ENCODE measurements at places on chromosomes 7 and 10.

DNA sequence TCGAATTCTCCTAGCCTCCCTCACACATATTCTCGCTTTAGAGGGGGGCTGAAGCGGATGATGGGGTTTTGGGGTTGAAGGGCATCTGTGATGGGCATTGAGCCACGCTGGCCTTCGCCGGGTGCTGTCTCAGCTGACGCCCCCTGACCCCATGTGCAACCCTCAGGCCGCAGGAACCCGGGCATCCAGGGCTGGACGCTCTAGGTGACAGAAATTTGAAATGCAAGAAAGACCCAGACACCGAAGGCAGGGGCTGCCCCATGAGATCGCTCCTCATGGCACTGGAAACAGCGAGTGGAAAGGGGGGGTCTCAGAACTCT, 664 bp upstream of the C10orf88 start:
- H3K4me3 ChIP-seq: peak overlapping the region; percentile 87
- H3K4me1 ChIP-seq: peaks cover 2% of the 10 kb centered on the region
- H3K36me3 ChIP-seq: no peaks in the 10 kb centered on the region
- H3K27me3 ChIP-seq: no peaks in the 10 kb centered on the region

DNA sequence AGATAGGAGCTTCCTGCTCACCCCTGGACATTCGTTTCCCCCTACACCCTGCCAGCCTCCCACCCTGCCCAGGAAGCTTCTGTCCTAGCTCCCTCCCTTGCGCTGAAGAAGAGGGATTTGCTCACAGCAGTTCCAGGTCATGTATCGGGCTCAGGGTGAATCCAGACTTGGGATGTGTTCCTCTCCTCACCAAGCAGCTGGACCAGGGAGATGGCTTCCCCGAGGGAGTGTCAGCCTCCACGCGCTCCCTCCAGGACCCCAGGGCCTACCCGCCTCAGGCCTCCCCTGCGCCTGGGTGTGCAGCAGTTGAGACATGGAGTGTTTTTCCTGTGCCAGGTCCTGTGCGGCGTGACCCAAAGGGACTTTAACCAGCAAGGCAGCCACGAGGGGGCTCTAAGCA, 435.6 kb upstream of the FOXK1 start:
- DNase-seq: no peak
- no peak overlapping the region for H3K27ac ChIP-seq
- H3K36me3 ChIP-seq: no peaks in the 10 kb centered on the region
- no peaks in the 10 kb centered on the region for H3K4me1 ChIP-seq
- no peaks in the 10 kb centered on the region for H3K27me3 ChIP-seq

- peaks cover 33% of the 10 kb centered on the region for H3K4me1 ChIP-seq
- no peaks in the 10 kb centered on the region for H3K36me3 ChIP-seq
- peak overlapping the region; percentile 71 for H3K27ac ChIP-seq
- DNase-seq: no peak
- H3K4me3 ChIP-seq: no peak overlapping the region
- H3K27me3 ChIP-seq: no peaks in the 10 kb centered on the region
Measured at GRCh38 chr7:151795168-151795811, 81.6 kb downstream of the PRKAG2 start.

DNA sequence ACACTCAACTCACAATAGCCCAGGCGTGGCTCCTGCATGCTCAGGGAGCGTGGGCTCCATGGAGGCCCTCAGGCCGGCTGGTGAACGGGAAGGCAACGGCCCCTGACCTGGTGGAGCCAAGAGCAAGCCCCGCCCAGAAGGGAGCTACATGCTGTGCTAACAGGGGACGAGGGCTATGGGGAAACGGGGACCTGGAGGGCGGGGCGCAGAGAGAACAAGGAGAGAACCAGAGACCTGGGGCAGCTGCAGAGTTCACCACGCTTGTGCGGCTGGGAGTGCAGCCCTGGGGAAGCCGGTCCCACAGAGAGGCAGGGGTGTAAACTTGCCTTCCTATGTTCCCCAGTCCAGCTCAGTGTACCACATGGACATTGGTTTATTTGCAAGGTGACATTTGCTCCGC, 69.2 kb upstream of the PPP2R2D start:
- no peaks in the 10 kb centered on the region for H3K4me1 ChIP-seq
- peaks cover 7% of the 10 kb centered on the region for H3K27me3 ChIP-seq
- H3K27ac ChIP-seq: no peak overlapping the region
- H3K36me3 ChIP-seq: no peaks in the 10 kb centered on the region
- no peak overlapping the region for H3K4me3 ChIP-seq
- no peak for DNase-seq

- H3K36me3 ChIP-seq: peaks cover 40% of the 10 kb centered on the region
- peaks cover 50% of the 10 kb centered on the region for H3K4me1 ChIP-seq
- no peaks in the 10 kb centered on the region for H3K27me3 ChIP-seq
- H3K4me3 ChIP-seq: peak overlapping the region; percentile 72
- no peak for DNase-seq
Measured at GRCh38 chr10:73786512-73786885, 1.1 kb downstream of the ZSWIM8 start.

All from psoas muscle (tissue), 8 donors.